ENCODE measurements at places on chromosomes 2 and 18.

GRCh38 chr2:57516698-57517340, 529.8 kb upstream of the VRK2 start:
- peak; percentile 65 for DNase-seq

DNA sequence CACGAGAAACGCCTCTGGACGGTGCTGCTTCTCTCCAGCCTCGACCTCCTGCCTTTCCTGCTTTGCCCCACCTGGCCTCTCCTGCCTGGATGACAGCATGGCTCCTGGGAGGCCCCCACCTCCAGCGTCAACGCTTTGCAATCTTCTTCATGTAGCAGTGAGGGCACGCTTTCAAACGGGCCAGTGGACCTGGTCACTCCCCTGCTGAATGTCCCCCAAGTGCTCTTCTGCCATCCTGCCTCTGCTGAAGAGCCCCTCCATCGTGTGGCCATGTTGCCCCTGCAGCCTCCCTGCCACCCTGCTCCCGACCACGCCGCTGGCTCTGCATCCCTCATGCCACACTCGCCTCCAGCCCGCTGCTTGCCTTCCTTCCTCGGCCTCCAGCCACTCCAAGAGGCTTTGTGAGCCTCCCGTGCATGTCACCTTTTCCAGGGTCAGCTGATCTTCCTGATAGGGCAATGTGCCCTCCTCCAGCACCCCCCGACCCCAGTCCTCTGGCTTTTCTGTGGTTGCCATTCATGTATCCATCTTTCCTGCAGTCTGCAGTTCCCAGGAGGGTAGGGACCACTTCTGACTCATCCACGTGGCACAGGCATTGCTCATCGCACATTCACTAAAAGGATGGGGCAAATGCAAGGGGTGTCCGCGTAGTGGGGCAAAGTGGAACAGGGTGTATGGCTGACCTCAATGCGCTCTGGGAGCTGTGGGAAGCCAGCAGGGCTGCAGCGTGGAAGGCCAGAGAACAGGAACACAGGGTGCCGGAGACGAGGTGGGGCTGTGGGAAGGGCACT, 268.8 kb downstream of the TWIST2 start:
- peak; percentile 39 for DNase-seq

GRCh38 chr2:163888591-163888990, 152.8 kb upstream of the FIGN start:
- no peak for DNase-seq

- no peak for DNase-seq
These were observed 4.2 kb downstream of the GAREM2 start for GRCh38 chr2:26177122-26177521.

GRCh38 chr2:100013892-100014677, 128.3 kb downstream of the AFF3 start:
- peak; percentile 90 for DNase-seq

GRCh38 chr2:241279413-241279812, 36.1 kb downstream of the HDLBP start:
- DNase-seq, result no peak
